ENCODE measurements at places on chromosomes 3 and 15.

GRCh38 chr3:114668099-114668498, 374.3 kb downstream of the TIGIT start:
- no peak for DNase-seq

DNA sequence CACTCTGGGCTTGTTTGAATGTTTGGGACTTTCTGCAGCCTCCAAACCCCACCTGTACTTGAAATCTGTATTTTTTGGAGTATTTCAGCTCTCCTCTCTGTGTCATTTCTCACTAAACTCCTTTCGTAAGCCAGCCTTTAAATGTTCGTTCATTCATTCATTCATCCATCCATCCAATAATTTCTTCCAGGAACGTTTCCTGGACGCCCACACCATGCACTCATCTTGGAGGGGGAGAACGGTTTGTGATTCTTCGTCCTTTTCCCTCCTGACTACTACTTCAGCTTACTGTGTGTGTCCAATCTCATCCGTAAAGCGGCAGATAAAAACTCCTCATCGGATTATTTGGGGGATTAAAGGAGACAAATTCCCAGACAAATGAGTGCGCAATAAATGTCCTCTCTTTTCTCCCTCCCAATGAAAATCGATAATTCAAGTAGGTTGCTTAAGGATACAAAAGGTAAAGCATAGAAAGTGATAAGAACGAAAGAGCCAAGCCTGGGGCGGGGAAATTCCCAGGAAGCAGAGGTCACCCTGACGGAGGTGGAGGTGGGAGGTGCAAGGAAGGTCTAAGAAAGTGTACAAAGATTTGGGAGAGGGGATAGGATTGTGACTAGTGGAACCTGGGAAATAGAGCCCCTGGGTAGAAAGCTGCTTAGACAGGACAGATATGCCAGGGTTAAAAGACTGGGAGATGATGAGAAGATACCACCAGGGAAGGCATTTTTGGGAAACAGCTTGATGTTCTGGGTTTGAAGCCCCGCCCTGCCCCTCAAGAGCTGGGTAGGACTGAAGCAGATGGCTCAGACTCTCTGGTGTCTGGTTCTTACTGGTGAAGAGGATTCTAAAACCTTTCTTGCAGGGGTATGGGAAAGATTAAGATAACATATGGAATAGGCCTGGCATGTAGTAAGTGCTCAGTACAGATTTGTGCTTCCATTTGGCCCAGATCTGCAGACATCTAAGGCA, 896 bp upstream of the KLHL25 start:
- DNase-seq, result no peak

DNA sequence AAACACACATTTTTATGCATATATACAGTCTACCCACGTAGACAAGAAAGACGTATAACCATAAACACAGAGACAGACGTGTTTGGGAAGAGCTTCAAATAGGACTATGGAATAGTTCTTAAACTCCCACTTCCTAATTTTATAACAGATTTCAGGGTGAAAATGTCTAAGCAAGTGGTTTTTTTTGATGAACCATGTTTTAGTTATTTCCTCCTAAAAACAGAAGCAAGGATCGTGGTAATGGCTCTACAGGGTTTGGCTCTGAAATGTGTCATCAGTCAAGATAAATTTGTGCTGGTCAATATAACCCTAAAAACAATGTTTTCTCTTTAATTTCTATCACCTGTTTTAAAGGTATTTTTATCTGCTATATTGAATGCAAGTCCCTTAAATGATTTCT, 58.2 kb downstream of the FMN1 start:
- no peak for DNase-seq

- no peak for DNase-seq
These were observed 46.1 kb downstream of the WHAMM start for GRCh38 chr15:82855286-82856100.

GRCh38 chr3:167843481-167843880, 108.0 kb downstream of the SERPINI1 start:
- DNase-seq, result no peak

GRCh38 chr15:63195569-63196015, 6.2 kb downstream of the RAB8B start:
- no peak for DNase-seq

DNA sequence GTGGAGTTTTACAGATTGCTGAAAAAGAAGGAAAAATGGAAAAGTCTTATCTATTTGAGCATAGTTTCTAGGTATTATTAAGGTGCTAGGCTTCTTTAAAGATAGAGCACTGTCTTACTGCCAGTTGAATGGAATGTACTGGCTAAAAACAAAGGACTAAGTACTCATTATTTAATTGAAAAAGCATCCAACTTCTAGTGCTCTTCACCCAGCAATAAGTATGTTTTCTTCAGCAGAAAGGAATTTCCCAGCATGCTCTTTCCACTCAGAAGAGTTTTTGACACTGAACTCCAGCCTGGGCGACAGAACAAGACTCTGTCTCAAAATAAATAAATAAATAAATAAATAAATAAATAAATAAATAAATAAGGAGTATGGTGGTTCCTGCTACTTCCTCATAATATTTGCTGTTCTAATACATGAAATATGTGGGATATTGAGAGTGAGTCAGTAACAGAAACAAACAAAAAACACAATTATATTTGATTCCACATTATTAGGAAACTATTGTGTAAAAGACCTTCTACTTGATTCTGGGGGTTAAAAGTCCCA, 70.6 kb downstream of the ATP13A4 start:
- DNase-seq, result no peak

- DNase-seq, result peak; percentile 28
These were observed 72.6 kb downstream of the MYO1E start for GRCh38 chr15:59299929-59300617.

DNA sequence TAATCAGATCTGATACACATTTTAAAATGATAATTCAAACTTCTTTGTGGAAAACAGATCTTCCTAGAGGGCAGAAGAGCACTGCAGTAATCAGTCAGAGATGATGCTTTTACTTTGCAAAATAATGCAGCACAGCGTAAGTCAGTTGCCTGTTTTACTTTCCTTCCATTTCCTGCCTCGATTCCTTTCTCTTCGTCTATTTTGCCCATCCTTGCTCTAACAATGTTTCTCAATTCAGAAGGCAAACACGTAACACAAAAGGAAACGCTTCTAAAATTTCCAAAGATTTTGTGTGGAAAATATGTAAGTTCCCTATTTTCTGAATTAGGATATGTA, 119.9 kb downstream of the P3H2 start:
- no peak for DNase-seq

Data from activated T-helper 1 cell treated with Interleukin-2 at 50 U/mL for 16 hours (primary cell).